Umbilical cord (tissue), 2 donors: ENCODE measurements at places on chromosomes 4 and X. TPM values are rescaled to one million over a fixed set of nuclear protein-coding genes. Genes with fewer than 3 reads are reported as not detected.

Gene PTPN13
- 37.8 TPM for total RNA-seq

Gene BCLAF3
- 10.8 TPM for total RNA-seq

Gene GC
- total RNA-seq = 4.6 TPM

Gene FGFR3
- 66.2 TPM for total RNA-seq

Gene UGT2A3
- 0.72 TPM for total RNA-seq
